ENCODE measurements at places on chromosomes 5 and 9.

DNA sequence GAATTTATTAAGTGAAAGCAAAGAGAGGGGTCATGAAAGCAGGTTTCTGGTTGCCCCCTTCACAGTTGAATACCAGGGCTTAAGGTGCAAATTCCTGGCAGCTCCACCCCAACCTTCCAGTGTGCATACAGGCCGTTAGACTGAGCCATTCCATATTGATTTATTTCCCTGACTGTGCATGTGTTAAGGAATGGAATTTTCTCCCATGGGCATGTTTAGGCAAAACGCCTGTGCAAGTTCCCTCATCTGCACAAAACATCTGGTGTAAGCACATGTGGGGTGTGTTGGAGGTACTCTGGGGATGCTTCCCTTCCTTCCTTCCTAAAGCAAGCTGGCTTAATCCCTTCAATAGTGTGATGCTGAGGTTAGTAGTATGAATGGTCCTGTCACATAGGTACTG lies 1470.6 kb downstream of the MAT2B start:
- DNase-seq, result no peak

GRCh38 chr9:136935651-136936050 lies 8.9 kb downstream of the FBXW5 start:
- no peak for DNase-seq

DNA sequence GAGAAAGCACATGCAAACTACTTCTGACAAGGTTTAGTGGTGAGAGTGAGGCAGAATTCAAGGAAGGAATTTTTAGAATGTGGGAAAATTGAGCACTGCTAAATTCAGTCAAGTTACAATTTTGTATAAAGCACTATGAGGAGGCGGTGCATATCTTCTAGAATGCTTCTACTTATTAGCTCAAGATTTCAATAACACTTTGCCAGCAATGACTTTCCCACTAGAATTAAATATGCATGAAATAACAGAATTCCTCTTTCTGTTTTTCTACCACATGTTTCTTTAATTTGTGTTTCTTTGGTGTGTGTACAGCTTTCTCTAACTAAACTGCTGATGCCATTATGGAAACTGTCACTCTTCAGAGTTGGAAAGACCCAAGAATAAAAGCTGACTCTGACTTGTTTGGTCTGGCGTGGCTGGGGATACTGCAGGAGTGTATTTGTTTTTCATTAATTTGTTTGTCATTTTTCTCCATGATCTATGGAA lies 163.5 kb downstream of the ARSB start:
- DNase-seq, result no peak

- DNase-seq, result no peak
These were observed 113.6 kb downstream of the NR6A1 start for GRCh38 chr9:124657516-124657915.

DNA sequence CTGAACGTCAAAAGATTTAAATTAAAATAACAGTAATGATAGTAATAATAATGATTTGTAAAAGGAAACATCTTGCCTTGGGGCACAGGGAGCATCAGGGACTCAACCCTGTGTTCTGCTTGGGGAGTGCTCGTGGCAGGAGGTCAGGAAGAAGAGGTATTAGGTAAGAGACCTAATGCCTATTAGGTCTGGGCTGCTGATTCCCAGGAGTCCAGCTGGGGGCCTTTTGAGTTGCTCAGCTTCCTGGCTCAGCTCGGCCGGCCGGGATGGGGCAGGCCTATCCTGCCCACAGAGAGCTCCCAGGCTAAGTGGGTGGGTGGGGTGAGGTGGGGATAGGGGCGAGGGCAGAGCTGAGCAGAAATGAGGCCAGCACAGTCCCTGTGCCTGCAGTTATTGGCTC lies 17.5 kb downstream of the LMX1B start:
- no peak for DNase-seq

GRCh38 chr5:72477644-72478043 lies 29.6 kb downstream of the ZNF366 start:
- no peak for DNase-seq

DNA sequence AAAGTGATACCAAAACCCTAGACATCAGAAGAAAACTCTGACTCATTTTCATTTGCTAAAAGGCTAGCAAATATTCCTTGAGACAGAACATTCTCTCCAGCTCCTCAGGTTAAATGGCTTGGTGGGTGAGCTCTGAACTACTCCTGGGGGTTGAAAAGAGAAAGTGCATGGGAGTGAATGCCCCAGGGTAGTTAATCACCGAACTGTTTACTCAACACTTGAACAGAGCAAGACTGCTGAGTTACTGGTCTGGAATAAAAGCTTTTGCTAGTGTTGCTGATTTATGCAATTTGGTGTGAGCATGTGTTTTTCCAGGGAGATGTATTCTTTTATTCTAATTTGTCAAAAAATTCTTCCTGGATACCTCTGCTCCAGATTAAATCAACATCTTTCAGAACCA lies 88.3 kb upstream of the PRDM9 start:
- no peak for DNase-seq

Measured in activated CD8-positive, alpha-beta memory T cell treated with anti-CD3 and anti-CD28 coated beads, Interleukin-2, amount 50 U/mL, for 4 hours (primary cell).